ENCODE measurements at places on chromosomes 6 and 20.

- no peak for DNase-seq
Measured at GRCh38 chr20:52539891-52540290, 348.3 kb upstream of the ZFP64 start.

DNA sequence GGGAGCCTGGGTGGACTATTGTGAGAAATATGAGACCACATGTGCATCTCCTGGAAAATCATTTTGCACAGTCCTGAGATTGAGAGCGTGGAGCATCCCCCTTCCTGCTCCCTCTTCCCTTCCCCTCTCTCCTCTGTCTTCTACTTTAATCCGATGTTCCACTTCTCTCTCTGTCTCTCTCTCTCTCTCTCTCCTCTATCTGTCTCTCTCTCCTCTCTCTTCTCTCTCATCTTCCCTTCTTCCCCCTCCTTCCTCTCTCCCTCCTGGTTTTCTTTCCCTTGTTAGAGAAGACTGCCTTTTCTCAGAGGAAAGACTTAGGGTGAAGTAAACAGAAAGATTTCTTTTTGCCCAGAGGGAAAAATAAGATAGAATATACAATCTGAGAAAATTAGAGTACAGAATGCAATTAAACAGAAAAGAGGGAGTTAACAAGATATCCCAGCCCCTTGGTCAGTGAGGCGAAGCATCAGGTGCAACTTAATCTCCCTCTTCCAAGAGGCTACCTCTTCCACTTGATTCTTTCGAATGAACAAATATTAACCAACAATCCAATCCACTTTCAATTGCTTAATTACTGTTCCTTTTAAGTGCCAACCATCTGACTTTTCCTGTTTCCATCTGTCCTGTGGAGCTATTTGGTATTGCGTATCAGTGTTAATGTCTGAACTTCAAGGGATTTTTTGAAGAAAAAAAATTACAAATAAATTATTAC, 14.6 kb downstream of the KHDC1 start:
- DNase-seq: no peak

DNA sequence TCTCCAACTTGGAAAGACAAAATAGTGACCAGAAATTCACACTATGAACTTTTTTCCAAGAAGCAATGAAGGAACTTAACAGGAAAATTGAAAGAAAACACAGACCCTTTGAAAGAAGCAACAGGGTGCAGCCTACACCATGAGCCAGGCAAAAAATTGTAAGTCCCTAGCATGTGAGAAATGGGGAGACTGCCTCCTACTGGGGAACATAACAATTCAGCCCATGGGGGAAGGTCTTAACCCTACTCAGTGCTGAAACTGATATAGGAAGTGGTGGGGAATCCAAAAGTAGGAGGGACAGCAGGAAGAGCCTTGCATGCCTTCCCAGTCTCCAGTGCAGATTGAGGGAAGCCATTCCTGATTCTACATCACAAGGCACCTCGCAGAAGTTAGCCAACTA, 235.1 kb upstream of the UFL1 start:
- DNase-seq: no peak

DNA sequence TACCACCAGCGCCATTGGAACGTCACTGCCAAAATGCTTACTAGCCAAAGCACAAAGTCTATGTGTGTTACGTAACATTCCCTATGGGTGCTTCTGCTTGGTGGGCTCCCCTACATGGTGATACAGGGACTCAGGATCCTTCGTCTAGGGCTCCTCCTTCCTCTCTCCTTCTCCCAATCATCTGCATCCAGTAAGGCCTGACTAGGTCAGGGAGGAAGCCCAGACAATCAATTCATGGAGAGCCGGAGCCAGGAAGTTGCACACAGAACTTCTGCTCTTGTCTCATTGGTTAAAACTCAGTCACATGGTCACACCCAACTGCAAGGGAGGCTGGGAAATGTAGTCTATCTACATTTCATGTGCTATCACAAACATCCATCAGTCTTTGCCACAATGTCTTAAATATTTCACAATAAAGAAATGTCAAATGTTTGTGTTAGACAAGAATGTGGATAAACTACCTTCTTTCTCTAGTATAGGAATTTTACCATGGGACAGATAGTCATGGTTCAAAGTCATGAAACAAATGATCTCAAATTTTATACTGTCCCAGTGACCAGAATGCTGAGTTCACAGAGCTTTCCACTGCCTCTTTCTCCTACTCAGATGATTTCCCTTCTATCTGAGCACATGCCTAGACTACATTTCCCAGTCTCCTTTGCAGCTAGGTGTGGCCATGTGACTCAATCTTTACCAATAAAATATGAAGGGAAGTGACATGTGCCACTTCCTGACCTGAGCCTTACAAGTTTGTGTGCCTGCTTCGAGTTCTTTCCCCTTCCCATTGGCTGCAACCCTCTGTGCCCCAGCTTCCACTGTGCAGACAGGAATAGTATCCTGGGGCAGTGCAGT, 9.3 kb upstream of the KCNK15 start:
- DNase-seq: peak; percentile 57

- no peak for DNase-seq
Measured at GRCh38 chr6:111980971-111981840, 72.7 kb upstream of the CCN6 start.

Data from CD4-positive, alpha-beta T cell treated with Interleukin-17A for 1 hour (primary cell).